ENCODE measurements at places on chromosomes 7 and 10.

GRCh38 chr7:93980744-93981479, 23.2 kb downstream of the BET1 start:
- no peak for DNase-seq

GRCh38 chr10:126702181-126702580, 31.7 kb upstream of the C10orf90 start:
- DNase-seq, result no peak

DNA sequence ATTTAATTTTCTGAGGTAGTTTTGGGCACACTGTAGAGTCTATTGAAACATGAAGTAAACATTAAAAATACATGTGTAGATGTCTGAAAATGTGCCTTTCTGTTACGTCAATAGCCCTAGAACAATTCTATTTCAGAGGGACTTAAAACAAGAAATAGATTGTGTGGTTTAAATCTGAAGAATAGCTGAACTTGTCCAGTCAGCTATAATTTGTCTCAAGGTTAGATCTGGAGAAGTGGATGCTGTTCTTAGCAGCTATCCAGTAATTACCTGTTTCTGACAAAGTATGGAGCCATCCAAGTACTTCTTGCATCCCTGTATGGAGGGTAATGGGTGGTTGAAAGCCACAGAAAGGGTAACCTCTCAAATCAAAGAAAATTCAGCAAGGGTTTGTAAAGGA, 92.8 kb downstream of the SEPTIN7 start:
- DNase-seq, result no peak

DNA sequence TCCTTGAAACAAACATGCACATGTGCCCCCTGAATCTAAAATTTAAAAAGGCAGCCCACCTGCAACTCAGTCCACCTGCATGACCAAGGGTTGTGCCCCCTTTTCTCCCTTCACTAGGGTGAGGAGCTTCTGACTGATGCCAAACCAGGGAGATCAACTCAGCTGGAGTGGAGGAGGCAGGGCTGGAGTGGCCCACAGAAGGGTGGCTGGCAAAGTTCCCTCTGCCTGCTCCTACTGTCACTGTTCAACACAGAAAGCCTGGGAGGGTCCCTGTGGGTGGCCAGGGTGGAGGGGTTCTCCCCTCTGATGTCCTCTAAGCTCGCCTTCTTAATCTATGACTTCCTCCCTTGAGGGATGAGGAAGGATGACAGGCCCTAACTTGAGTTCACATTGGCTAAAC, 55.7 kb upstream of the ANTXRL start:
- no peak for DNase-seq

DNA sequence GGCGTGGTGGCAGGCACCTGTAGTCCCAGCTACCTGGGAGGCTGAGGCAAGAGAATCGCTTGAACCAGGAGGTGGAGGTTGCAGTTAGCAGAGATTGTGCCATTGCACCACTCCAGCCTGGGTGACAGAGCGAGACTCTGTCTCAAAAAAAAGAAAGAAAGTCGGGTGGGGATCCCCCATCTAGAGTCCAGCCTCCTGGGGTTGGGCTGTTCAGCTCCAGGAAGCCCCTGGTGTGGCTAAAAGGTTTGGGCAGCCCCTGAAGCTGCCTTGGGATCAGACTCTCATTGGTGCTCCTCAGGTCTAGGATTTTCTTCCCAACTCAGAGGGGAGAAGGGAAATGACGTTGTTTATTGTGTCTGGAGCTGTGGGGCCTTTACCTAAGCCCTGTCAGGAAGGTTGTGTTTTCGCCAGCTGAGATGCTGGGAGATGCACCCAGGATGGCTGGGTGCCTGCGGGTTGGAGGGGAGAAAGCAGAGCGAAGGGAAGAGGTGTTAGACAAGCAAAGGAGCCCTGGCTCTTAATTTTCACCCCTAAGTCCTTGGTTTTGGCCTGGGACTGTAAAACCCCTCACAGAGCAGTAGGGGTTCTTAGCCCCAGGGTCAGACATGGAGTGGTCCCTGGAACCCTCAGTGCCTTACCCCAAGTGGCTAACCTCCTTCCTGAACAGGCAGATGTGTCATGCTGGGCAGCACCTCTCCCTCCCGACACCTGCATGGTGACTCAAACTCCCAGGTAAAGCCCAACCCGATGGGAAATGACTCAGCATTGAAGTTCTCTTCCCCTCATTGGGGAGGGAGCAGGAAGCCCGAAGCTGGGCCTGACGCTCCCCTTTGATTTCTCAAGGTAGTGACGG, 21.1 kb downstream of the PLAU start:
- DNase-seq, result peak; percentile 60

- no peak for DNase-seq
These were observed 69.3 kb downstream of the AP3M1 start for GRCh38 chr10:74081192-74081803.

GRCh38 chr7:128911423-128912031, 1.0 kb upstream of the KCP start:
- DNase-seq, result no peak

GRCh38 chr10:28734938-28735759, 57.8 kb downstream of the BAMBI start:
- DNase-seq, result no peak
